ENCODE measurements at places on chromosomes 2 and 18.

- no peak for DNase-seq
Measured at GRCh38 chr2:127763776-127764175, 47.2 kb downstream of the WDR33 start.

- no peak for DNase-seq
Measured at GRCh38 chr2:189576396-189576795, 4.2 kb downstream of the SLC40A1 start.

DNA sequence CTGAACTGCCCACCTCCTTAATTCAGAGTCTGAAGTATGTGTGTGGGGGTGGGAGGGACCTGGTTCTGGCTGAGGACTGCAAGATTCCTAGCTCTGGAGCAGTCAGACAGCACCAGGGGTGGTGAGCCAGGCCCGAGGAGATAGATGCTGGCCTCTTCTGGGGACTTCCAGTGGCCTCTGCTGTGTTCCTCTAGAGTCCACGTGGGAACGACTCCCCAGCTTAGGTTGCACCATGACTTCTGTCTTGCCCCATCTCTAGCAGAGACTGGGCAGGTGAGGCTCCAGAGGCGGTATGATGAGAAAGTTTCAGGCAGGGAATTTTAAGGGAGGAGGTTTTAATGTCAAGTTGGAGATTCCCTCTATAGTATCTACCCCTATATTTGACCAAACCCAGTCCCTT lies 22.0 kb upstream of the RESP18 start:
- DNase-seq, result no peak

- no peak for DNase-seq
Measured at GRCh38 chr2:148969659-148970061, 68.8 kb upstream of the LYPD6B start.

DNA sequence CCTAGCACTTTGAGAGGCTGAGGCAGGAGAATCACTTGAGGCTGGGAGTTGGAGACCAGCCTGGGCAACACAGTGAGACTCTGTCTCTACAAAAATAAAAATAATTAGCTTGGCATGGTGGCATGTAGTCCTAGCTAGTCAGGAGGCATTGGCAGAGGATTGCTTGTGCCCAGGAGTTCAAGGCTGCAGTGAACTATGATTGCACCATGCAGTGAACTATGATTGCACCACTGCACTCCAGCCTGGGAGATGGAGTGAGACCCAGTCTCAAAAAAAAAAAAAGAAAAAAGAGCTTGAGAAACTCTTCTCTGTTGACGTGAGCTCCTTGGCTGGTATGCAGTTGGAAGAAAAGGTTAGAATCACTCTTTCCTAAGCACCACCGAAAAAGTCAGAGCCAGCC lies 125.1 kb upstream of the TNP1 start:
- DNase-seq, result no peak

- no peak for DNase-seq
Measured at GRCh38 chr18:29176681-29177080, 999.8 kb upstream of the CDH2 start.

DNA sequence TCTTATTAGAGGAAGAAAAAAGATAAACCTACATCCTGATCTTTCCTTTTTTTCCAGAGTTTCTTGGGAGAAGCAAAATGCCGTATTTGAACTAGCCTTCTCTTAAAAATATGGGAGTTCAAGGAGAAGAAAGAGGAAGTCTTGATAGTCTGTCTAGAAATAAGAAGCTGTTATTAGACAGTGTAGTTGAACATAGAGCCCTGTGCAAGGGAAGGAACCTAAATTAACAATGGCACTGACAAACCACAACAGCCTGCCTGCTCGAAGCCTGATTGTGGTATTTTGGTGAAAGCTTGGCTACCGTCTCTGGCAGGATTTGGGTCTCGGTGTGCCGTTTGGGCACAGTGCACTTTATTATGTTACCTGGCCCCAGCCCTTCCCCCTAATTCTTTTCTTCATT lies 17.1 kb downstream of the SMARCAL1 start:
- DNase-seq, result no peak

GRCh38 chr2:157793053-157793612 lies 83.0 kb downstream of the ACVR1 start:
- no peak for DNase-seq

GRCh38 chr2:46493241-46493970 lies 14.0 kb downstream of the TMEM247 start:
- DNase-seq, result no peak

- DNase-seq, result no peak
Measured at GRCh38 chr2:227163485-227163997, 464 bp downstream of the COL4A4 start.

GRCh38 chr2:176653479-176654443 lies 384.5 kb downstream of the MTX2 start:
- DNase-seq, result peak; percentile 57

GRCh38 chr18:36279001-36279400 lies 18.5 kb upstream of the FHOD3 start:
- DNase-seq, result no peak

DNA sequence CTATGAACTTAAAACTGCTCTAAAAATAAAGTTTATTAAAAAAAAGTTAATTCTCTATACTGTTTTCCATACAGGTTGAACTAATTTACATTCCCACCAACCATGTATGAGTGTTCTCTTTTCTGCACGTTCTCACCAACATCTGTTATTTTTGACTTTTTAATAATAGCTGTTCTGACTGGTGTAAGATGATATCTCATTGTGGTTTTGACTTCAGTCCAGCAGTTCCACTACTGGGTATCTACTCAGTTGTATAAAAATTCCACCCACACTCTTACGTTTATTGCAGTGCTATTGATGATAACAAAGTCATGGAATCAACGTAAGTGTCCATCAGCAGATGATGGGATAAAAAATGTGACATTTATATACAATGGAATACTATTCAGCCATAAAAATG lies 33.7 kb downstream of the SPAG16 start:
- DNase-seq, result no peak

DNA sequence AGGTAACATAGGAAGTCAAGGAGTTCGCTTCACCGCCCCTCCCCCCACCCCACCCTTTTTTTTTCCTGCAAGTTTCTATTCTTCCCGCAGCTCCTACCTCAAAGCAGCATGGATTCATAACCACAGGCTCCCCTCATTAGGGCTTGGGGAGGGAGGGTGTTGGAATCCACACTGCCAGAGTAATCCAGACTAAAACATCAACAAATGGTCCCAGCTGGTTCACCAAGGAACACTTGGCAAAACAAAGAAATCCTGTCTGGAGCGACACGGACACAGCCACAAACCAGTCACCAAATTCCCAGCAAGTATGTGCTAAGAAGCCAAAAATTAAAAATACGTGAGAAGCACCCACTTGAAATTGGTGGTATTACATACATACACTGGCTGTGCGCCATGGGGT lies 106.9 kb upstream of the PPP1CB start:
- DNase-seq, result no peak

DNA sequence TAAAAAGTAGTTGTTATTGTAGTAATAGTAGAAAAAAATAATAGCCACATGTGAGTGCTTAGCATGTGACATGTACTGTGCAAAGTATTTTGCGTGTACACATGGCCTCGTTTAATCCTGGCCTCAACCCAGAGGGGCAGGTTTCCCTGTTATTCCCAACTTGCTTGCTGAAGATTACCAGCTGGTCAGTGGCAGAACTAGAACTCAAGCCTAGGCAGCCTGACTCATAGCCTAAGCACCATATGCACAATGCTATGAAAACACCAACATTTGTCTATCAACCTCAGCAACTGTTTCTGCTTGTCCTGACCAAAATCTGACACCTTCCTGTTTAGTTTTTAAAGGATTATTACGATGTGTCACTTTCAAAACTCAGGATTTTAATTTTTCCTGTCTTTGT lies 234.9 kb upstream of the SMAD7 start:
- no peak for DNase-seq

- no peak for DNase-seq
Measured at GRCh38 chr18:6489977-6490376, 75.3 kb upstream of the L3MBTL4 start.

DNA sequence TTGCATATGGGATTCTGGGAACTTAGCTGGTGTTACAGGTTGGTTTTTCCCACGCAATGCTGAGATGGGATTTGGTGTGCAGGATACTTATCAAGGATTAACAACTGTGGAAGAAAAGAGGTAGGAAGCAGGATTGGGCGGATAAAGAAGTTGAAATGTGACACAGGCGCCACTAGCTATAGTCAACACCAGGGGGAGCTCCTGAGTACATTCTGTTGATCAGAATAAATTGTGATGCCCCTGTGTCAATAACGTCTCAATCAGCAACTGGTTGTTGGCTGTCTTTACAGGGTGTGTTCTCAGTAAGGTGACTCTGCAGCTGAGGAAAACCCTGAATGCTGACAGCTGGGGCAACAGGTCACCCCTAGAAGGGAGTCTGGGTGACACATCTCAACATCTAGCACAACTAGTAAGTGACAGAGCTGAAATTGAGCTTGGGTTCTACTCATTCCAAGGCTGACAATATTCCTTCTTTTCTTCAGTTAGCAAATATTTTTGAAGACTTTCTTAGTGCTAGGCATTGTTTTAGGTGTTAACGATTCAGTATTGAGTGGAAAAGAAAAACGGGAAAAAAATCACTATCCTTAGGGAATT lies 143.0 kb downstream of the ARL6IP6 start:
- no peak for DNase-seq

- no peak for DNase-seq
Measured at GRCh38 chr2:237296756-237297155, 117.2 kb downstream of the COL6A3 start.

DNA sequence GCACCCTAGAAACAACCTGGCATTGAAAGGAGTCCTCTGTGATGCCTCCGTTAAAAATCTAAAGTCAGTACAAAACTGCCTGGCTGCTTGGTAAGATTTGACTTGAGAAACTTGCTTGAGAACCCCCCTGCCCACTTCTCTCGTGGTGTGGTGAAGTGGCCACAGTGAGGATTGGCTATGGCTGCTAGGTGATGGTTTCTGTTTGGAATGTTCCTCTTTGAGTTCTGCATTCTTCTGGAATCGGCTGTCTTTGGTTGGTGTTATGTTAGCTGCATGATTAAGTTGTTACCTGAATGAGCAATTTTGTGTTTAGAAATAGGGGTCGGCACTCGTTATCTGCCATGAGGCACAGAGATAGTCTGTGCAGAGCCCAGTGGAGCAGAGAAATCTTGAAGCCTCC lies 21.7 kb upstream of the SAG start:
- no peak for DNase-seq

GRCh38 chr2:118021356-118021755 lies 7.5 kb upstream of the CCDC93 start:
- DNase-seq, result no peak

DNA sequence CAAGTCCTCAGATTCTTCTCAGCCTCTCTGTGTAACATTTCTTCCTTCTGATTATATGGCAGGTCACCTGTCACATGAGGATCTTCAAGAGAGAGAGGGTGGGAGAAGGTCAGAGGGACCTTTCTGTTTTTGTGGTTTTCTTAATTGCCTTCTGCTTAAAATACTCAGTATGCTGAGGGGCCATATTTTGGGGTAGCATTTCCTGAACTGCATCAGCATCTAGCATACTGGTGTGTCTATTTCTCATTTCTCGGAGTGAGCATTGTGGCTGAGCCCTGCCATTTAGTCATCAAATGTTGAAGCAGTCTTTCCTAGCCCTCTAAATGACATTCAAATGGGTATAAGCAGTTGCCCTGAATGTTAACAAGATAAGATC lies 162.7 kb downstream of the MYO3B start:
- no peak for DNase-seq

DNA sequence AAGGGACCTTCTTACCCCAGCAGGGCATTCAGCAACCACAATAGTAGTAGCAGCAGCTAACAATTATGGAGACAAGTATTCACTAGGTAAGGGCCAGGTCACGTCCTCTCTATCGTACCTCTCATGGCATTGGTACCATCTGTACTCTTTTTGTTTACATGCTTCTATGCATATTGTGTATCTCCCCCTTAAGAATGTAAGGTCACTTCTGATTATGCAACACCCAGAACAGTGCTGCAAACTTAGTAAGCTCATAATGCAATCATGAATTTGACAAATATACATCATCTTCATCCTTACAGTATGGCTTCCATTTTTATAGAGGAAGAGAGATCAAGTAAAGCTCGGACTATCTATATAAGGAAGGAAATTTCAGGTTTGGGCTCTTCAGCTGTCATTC lies 46.1 kb downstream of the SPRED2 start:
- DNase-seq, result no peak

DNA sequence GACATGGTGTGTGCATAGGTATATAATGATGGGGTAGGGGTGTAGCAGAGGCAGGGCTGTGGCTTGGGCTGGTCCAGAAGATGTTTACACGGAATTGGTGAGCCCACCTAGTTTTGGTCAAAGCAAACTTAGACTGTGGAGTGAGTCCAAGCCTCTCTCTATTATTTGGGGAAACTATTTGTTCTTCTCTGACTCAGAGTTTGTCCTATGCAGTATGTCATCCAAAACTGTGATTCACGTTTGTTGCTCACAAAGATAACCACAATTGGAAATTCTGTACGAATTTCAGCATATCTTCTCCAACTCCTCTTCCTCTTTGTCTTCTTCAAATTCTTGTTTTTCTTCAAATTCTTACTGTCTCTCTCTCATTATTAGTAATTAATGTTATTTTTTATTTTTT lies 292.9 kb downstream of the XIRP2 start:
- no peak for DNase-seq

DNA sequence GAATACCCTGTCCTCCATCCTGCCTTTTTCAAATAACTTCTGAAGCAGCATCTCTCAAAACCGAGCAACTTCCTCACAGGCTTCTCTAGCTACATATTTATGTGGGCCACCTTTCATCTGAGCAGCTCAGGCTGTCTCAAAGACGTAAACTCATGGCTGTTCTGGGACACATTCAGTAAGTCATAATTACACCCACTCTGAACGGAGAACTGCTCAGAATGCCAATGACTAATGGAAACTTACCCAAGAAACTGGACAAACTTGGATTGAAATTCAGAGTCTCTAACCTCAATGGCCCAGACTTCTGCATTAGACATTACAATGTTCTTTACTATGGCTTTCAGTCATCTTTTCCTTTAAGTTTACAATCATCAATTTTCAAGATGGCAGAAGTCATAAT lies 145.2 kb downstream of the RAD51AP2 start:
- no peak for DNase-seq

DNA sequence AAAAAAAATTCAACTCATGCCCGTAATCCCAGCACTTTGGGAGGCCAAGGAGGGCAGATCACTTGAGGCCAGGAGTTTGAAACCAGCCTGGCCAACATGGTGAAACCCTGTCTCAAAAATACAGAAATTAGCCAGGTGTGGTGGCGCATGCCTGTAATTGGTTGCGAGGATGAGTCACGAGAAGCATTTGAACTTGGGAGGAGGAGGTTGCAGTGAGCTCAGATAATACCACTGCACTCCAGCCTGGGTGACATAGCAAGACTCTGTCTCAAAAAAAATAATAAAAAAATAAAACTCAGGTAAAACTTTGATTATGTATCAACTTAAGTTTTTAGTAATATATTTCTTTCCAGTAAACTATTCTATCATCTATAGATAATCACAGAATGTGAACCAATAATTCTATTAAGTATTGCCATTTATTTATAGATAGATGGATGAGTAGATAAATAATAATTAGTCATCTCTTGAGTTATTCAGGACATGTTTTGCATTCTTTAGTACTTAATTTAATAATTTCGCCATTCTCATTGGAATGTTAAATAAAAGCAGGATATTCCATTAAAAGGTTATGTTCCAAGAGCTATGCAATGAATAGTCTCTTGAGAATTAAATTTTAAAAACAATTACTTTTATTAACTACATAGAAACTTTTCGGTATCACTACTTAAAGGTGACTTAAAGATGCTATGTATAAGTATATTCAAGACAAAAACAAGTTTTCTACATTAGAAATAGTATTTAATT lies 48.7 kb downstream of the WDPCP start:
- DNase-seq, result no peak

GRCh38 chr18:61926532-61926931 lies 33.7 kb upstream of the RNF152 start:
- DNase-seq, result no peak

GRCh38 chr2:214410918-214411554 lies at the start of gene VWC2L:
Gene VWC2L, plus strand, starts transcription at chr2:214411054. Its CDS starts 3,140 bp downstream, at chr2:214414194.
- peak; percentile 75 for DNase-seq
